ENCODE measurements at places on chromosomes 5 and 9. TPM values are rescaled to one million over a fixed set of nuclear protein-coding genes. Genes with fewer than 3 reads are reported as not detected.

The MYOZ3 gene
- total RNA-seq: 0.12 TPM

- no peak for DNase-seq
Observed at GRCh38 chr5:74482990-74483389, 157.5 kb downstream of the ENC1 start.

DNA sequence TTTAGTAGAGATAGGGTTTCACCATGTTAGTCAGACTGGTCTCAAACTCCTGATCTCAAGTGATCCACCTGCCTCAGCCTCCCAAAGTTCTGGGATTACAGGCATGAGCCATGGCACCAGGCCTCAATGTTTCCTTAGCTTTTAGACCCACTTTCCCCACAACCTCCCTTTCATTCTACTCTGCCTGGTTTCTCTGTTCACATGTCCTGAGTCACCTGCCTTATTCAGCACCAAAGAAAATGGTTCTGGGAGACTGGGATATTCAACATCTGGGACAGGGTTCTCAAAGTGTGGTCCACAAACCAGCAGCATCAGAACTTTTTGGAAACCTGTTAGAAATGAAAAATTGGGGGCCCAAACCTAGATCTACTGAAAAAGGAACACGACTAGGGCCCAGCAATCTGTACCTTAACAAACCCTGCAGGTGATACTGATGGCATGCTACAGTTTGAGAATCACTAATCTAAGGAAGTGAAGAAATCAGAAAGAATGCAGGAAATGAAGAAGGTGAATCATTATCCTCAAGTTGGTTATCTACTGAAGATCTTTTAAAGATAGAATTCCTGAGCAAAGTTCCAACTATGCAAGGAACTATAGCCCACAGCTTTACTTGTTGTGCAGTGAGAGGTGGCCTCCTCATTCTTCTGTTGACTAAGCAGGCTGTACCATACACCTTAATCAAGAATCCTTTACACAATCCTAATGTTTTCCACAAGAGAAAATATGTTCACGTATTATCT is 51.8 kb upstream of the CTNNAL1 start:
- DNase-seq: no peak

DNA sequence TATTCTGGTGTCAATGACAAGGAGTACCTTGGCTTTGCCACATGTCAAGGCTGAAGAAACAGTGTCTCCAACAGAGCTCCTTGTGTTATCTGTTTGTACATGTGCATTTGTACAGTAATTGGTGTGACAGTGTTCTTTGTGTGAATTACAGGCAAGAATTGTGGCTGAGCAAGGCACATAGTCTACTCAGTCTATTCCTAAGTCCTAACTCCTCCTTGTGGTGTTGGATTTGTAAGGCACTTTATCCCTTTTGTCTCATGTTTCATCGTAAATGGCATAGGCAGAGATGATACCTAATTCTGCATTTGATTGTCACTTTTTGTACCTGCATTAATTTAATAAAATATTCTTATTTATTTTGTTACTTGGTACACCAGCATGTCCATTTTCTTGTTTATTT is 19.8 kb downstream of the CD274 start:
- no peak for DNase-seq

DNA sequence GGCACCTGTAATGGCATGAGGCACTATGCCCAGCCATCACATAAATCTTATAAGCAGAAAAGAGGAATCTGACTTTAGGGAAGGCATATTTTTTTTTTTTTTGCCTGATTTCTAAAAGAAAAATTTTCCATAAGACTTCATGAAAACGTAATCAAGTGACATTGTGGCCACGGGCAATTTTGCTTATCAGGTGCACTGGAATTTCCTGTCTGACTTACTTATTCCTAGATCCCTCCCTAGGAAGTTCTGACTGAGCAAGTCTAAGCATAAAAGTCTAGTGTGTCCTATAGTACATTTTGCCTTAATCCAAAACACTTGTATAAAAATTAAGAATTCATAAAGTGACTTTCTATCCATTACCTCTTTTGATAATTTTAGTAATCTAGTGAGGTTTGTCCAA is 12.5 kb downstream of the C5orf46 start:
- no peak for DNase-seq

DNA sequence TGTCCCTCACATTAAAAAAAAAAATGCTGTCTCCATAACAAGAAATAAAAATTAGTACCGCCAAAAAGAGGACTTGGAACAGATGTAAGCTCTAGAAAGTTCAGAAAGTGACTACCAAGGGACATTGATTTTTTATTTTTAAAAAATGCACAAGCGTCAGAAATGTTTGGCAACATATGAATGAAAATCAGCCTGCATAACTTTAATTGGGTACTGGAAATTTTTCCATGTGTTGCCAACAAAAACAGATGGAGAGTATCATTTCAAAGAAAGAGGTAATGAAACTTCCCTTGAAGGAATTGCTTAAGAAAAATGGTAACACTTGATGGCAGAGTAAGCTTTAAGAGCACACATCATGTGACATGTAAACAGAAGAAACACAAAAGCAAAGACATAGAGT is 47.2 kb downstream of the OR2K2 start:
- DNase-seq: no peak

DNA sequence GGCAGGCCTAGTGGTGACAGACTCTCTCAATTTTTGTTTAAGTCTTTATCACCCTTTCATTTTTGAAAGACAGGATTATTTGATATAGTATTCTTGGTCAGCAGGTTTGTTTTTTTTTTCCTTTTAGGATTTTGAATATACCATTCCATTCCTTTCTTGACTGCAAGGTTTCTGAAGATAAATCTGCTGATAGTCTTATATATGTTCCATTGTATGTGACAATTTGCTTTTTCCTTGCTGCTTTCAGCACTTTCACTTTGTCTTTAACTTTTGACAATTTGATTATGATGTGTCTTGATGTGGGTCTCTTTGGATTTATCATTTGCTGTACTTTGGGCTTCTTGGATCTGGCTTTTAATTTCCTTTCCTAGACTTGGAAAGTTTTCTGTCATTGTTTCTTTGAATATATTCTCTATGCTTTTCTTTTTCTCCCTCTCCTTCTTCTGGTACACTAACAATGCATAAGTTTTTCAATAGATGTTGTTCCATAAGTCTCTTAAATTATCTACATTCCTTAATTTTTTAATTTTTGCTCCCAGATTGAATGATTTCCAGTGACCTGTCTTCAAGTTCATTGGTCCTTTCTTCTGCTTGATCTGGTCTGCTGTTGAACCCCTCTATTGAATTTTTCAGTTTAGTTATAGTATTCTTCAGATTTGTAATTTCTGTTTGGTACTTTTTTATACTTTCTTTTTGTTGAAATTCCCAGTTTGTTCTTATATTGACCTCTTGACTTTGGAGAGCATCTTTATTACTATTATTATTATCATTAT is 14.6 kb upstream of the FBXW2 start:
- no peak for DNase-seq

DNA sequence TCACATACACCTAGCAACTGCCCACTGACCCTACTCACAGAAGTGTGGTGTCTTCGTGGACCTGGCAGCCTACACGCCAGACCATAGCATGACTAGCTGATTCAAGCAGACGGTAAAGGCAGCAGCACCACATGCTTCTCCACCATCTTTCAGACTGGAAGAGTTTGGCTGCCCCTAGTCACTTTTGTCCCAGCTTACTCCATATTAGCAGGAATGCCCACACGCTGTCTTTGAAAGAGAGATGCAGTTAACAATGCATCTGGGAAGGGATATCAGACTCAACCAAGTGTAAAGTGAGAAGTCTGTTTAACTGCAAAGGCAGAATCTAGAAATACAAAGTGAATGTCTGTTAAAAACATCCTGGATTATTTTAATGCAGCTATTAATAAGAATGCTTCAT is 177.2 kb upstream of the GNA14 start:
- no peak for DNase-seq

GRCh38 chr9:112849363-112849922 is 41.2 kb downstream of the SLC46A2 start:
- DNase-seq: no peak

DNA sequence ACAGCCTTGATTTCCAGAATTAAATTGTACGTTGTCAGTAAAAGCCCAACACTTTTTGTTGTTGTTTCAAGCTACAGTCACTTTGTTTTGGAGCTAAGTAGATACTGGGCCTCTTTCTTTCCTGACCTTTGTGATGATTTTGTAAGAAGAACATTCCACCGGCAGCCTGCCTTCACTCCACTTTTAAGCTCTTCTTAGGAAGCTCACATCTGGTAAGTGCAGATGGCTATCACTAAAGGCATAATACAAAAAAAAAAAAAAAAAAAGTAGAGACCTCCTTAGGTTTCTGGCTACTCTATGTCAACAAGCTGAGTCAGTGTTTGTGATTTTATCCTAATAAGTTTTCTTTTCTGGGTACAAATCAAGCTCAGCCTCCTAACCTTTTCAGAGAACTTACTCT is 1922.1 kb upstream of the WWC1 start:
- no peak for DNase-seq

Measured in colonic mucosa (tissue), 4 donors.